NCI-H345 (cell line): ENCODE measurements at places on chromosomes 11 and 22.

DNA sequence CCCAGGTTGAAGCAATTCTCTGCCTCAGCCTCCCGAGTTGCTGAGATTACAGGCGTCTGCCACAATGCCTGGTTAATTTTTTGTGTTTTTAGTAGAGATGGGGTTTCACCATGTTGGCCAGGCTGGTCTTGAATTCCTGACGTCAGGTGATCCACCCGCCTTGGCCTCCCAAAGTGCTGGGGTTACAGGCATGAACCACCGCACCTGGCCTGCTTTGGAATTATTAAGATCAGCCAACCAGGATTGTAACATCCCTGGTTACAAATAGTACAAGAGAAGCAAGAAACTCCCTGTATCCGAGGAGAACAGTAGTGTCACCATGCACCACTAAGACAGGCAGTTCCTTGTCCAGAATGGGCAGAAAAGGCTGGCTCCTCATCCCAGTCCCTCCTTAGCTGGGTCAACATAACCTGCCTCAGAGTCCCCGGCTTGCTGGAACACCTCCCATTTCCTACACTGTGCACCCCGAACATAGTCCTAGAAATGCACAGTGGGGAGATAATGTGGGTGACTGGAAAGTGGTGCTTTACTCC lies 77.2 kb upstream of the INCENP start:
- no peak for DNase-seq

- peak; percentile 76 for DNase-seq
Measured at GRCh38 chr11:62974848-62975522, 9.8 kb downstream of the SLC22A6 start.

- DNase-seq, result no peak
Measured at GRCh38 chr11:40241524-40242051, 1217.9 kb downstream of the LRRC4C start.

DNA sequence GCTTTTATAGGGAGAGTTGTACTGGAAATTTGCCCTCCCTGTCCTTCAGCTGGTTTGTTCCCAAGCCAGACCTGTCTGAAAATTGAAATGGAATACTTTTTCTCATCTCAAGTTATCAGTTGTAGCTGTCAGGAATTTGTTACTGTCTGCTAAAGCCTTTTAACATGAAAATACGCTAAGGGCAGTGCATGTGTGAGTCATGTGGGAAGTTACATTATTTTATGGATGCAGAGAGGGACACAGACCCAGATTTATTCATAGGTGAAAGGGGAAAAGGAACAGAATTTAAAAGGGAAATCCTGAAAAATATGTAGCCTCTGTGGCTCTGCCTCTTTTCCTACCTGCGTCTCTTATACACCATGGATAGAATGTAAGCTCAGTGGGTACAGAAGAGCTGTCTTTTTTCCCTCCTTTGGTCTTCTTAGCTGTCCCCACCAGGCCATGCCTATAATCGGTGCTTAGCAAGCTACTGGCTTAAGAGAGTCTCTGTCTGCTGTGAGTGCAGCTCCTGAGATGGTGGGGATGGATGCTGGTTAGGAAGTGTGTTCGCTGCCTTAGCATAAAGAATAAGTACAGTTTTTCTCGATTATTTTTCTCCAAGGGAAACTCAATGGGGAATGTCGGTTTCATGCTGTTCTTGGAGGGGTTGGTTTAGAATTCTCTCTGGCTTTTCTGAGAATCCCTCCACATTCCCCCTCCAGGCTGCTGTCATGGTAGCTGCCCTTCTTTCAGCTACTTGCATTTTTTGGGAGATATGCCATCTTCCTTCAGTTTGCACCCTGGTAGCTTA lies 166.8 kb downstream of the TEAD1 start:
- no peak for DNase-seq

- DNase-seq, result no peak
Measured at GRCh38 chr11:120209746-120210625, 846 bp upstream of the OAF start.

- DNase-seq, result no peak
Measured at GRCh38 chr22:31897842-31898805, 46.2 kb upstream of the YWHAH start.

GRCh38 chr11:116725434-116726221 lies 47.2 kb downstream of the BUD13 start:
- no peak for DNase-seq

DNA sequence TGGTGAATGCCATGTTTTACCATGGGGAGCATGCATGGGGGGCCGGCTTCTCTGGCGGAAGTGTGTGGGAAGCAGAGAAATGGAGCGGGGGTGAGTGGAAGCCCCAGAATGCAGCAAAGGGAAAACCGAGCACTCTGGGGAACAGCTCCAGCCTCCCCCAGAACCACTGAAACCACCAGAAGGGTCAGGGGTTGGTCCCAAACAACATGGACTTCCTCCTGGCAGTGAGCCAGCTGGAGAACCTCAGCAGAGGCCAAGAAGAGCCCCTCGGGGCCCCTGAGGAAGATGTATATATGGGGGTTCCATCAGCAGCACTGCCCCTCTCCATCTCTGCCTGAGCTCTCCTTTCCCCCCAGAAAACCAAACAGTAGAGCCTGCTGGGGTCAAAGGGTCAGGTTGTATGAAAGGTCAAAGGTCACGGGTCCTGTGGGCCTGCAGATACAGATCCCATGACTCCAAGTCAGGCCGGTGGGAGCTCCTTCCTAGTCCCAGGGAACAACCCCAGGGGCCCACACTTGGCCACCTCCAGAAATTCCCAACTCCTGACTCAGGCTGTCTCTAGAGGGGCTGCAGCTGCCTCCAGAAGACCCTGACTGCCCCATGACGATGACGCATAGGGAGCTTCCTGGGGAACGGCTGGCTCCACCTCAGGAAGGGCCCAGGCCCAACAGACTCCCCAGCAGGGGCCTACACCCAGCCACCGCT lies 48.5 kb upstream of the TIMP3 start:
- no peak for DNase-seq
